Activated CD8-positive, alpha-beta T cell treated with anti-CD3 and anti-CD28 coated beads for 36 hours (primary cell): ENCODE measurements at places on chromosomes 2 and 18.

GRCh38 chr2:96866986-96867755 lies 2.7 kb downstream of the SEMA4C start:
- DNase-seq, result no peak

DNA sequence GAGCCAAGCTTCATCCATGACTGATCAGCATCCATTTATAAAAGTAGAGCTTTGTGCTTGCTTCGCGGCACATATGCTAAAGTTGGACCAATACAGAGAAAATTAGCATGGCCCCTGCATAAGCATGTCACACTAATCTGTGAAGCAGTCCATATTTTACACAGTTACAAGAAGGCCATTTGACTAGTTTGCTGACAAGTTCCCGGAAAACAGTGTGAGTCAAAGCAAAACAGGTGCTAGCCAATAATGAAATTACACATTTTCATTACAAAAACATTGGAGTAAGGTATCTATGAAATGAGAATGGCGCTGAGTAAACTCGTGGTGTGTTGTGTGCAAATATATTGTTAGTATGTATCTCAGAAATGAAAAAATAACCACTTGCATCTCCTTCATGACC lies 4.7 kb downstream of the ANKRD62 start:
- DNase-seq, result no peak

GRCh38 chr18:64110692-64111480 lies 38.0 kb downstream of the LINC00305 start:
- no peak for DNase-seq

GRCh38 chr2:74206180-74206688 lies 7.8 kb downstream of the MTHFD2 start:
- DNase-seq, result peak; percentile 80

DNA sequence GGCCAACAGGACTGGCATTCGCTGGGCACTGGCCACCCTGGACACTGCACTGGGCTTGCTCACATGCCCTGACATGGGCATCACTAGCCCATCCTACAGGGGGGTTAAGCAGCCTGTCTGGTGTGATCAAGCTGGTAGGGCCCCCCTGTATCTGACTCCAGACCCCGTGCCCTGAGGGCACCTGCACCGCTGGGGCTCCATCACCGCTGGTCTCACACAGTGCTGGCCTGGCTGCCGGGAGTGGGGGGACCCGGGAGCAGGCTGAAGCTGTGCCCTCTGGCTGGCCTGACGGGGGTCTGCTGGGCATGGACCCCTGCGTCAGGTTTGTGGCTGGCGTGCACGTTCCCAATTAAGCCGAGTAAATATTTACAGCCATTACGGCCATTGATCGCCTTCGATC lies 32.3 kb downstream of the KCNIP3 start:
- DNase-seq, result no peak
